Effector CD8-positive, alpha-beta T cell (primary cell): ENCODE measurements at places on chromosomes 1 and 21.

DNA sequence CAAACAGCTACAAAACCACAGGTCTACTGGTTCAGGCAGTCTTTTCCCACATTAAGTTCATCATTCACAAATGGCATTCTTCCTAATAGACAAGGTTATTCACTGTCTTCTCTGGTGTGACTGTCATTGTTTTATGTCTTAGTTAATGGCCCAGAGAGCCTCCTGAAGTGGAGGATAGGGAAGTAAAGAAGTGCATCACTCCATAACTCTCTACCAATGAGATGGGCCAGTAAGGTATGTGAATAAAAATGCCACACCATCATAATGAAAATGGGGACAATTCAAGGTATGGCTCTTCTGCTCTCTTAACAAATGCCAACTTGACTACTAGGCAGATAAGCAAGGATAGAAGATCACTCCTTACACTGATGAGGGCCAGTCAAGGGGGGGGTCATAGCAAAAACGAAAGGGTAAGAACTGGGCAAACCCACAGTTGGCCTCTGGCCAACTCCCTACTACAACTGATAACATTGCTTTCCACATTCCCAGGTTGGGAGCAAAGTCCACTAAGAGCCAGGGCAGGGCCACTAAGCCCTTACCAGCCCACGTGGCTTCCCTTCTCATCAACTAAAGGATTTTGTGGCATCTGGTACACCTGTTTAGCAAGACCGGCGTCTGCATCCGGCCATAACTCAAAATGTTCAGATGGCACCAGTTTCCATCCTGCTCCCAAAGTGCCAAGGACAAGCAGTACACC lies 10.0 kb downstream of the PABPC4 start:
- DNase-seq = no peak

DNA sequence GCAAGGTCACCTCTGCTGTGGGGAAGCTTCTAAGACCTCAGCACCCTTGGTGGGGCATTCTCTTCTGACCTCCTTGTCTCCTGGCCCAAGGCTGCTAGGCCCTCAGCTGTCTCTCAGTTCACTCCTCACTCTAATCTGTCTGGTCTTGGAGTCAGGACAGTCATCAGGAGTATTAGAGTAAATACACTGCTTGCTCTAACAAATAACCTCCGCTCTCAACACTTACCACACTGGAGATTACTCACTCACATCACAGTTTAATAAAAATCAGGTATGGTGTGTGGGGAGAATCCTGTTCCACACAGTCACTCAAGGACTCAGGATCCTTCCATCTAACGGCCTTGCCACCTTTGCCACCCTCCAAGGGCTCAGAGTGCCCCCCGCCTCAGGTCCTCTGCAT lies 26.6 kb upstream of the TMEM61 start:
- no peak for DNase-seq

DNA sequence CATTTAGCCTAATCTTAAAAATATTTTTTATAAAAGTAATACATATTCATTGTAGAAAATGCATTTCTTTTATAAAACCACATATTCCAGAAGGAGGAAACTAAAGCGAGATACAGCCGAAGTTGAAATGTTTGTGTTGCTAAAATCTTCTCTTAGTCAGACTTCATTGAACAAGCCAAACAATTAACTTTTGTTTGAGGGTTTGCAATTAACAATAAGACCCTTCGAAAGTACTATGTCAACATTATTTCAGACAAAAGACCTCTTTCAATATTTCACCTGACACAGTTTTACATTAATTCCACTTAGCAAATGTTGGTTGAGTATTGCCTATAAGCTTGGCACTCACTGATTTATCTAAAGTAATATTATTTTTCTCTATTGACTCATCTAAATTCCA lies 354.0 kb upstream of the ADAMTS5 start:
- DNase-seq = no peak

GRCh38 chr1:182376936-182377574 lies 14.5 kb downstream of the GLUL start:
- no peak for DNase-seq

DNA sequence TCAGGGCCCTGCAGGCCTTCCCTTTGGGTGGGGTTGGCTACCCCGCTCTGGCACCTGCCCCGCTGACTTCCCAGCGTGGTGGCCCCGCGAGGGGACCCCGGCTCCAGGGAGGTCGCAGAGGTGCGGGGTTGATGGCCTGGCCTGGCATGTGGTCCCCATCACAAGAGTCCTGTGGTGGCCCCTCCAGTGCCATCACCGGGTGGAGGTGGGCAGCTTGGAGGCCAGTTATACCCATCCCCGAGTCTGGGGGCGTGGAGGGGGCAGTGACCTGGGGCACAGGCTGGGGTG lies 26.8 kb downstream of the PRMT2 start:
- no peak for DNase-seq

GRCh38 chr1:181383695-181384094 lies 99.6 kb upstream of the CACNA1E start:
- no peak for DNase-seq

- no peak for DNase-seq
These were observed 49.9 kb downstream of the CHRM3 start for GRCh38 chr1:239436286-239436685.

DNA sequence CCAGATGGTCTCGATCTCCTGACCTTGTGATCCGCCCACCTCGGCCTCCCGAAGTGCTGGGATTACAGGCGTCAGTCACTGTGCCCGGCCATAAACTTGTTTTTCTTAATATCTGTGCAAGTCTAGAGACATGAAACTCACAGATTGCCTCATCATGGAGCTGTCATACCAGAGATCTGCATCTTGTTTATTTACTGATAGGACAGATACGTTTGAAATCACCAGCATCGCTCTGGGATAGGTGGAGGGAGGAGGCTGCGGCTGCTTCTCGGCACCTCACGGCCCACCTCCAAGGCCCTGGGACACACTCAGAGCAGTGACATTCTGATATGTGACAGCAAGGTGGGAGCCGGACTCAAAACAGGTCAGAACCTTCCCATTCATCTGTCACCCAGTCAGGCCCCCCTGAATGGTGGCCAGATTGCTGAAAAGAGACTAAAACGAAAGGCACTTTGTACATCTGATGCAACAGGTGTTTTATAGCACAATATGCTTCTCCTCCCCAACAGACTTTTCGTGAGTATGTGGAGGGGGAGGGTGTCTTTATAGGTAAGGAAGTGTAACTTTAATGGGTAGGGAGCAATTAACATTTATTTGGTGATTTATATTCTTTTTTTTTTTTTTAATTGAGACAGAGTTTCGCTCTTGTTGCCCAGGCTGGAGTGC lies 18.1 kb upstream of the LSM10 start:
- DNase-seq = no peak

DNA sequence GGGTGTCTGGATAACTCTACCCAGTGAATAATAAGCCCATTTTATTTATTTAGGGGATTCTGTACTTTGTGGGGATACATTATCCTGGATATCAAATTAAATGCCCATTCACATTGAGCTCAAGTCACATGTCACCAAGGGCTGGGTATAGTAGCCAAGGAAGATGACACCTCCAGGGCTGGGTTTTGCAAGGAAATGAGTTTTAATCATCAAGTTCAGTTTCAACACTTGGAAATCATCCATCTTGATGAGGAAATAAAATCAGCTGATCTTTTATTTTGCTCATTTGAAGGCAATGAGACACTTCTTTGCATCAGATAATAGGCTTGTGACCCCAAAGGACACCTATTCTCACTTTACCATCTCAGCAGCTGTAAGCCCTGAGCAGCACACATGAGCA lies 80.0 kb upstream of the TNR start:
- DNase-seq = no peak

DNA sequence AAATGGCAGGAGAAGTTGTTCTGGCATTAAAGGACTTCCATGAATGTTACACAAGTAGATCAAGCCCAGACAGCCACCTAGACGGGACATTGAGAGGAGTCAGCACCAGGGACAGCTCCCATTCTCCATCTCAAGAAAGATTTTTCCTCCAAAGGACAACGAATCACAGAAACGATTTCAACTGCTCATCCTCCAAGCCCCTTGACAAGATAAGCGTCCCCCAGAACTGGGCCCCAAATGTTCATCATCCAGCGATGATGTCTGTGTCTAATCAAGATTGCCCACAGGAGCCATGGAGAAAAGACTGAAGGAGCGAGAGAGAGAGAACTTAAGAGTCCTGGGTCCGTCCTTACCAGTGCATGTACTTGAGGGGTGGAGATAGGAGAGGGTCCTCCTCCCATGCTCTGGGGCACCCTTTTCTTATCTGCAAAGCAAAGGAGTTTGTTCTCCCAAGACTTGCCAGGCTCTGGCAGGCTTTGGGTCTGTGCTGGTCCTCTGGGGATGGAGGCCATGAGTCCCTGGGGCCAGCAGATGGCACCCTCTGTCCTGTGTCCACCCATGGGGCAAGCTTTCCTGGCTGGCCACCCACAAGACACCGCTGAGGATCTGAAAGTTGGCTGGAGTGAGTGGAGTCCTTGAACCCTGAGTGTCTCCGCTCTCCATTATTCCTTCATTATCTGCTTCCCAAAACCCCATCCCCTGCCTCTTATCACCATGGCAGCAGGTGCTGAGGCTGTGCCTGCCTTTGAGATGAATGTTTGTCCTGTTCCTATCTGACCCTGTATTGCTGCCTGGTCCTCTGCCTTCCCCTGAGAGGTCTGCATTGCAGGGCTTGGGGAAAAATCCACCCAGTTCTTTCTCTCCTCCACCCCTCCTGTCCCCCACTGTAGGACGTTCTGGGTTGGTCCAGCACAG lies 164.6 kb downstream of the ACTL8 start:
- no peak for DNase-seq

- no peak for DNase-seq
These were observed 296.0 kb downstream of the HHAT start for GRCh38 chr1:210624722-210625121.

DNA sequence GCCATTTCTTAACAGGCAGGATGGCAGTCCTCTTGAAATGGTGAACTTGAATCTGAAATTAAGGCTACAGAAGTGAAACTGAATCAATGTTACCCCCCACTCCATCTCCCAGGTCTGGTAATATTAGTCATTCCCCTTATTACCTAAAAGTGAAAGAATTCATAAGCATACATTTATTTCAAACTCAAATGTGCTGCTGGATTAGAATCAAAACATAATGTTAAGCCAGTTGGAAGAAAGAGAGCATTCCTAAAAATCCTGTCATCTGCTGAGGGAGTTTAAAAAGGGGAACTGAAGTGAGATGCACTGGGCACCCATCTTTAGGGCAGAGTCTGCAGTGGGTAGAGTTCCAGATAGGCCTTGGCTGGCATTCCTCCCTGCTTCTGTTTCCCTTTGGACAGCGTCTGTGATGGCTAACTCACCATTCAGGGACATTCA lies 17.4 kb downstream of the KIAA0319L start:
- no peak for DNase-seq

- no peak for DNase-seq
These were observed 6.8 kb downstream of the THEM5 start for GRCh38 chr1:151846686-151847237.

GRCh38 chr1:32639489-32640075 lies 10.8 kb downstream of the ZBTB8OS start:
- DNase-seq = no peak

- DNase-seq = no peak
These were observed 61.9 kb downstream of the ALG6 start for GRCh38 chr1:63429281-63429680.

DNA sequence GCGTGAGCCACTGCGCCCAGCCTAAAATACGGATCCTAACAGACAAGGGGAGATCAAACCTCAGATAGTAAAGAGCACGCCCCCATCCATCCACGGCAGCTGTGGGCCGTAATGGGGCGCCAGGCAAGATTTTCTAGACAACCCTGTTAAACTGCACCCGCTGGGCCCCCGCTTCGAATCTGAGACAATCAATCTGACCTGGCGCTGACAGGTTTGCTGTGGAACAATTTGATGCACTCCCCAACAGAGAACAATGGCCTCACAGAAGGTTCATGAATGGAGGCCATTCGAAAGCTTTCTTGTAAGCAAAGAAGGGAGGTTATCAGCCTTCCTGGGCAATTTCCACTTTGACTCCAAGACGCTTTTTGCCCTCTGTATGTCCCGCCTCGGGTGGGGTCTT lies 30.5 kb downstream of the CLSTN1 start:
- no peak for DNase-seq

DNA sequence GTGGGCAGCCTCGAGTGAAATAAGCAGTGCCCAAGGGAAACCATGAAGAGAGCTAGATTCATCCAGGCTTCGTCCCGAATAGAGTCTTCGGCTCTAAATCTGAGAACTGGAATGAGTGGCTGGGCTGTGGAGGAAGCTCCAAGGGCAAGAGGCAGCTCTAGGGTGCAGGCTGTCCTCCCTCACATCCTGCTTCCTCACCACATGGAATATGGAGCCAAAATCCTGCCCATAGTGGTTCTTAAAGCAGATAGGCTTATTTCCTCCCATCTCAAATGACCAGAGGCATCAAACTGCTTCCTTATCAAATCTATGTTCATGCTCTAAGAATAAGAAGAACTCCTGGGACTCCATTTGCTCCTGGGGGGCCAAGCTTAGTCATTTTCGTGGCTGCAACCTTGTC lies 2.5 kb downstream of the IL24 start:
- no peak for DNase-seq

- no peak for DNase-seq
These were observed 403.9 kb upstream of the LRRC7 start for GRCh38 chr1:69163779-69164178.

DNA sequence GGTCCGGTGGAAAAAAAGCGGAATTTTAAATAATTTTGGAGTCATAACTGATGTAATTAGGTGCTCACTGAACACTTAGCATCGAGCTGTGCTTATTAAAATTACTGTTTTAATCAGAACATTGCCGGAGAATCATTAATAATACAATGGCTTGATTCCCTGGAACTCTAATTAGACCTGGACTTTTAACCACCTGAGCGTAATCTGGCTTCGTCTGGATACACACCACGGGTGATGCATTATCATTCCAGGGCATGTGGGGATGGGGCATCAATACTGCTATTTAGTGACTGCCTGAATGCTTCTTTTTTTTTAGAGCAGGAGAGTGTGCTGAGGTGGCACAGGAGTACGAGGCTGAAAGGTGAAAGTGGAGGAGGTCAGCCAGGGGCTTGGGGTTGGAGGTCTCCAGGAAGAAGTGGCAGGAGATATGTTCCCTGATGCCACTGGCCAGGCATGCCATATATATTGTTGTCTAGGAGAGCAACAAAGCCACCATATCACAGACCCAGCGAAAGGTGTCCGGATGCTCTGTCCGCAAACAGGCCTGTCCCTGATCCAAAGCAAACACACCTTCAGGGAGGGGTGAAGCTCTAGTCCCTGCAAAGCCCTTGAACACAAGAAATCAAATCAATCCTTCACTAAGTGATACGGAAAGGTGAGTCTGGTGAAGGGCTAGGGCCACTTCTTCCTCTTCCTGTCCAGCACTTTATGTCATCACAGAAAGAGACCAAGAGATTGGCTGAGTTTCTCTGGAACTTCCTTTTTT lies 125.2 kb downstream of the PLXNA2 start:
- no peak for DNase-seq

- peak; percentile 37 for DNase-seq
These were observed 1.7 kb upstream of the JUN start for GRCh38 chr1:58785442-58786058.
